CD4-positive, alpha-beta memory T cell (primary cell): ENCODE measurements at places on chromosomes 7 and 10. TPM values are rescaled to one million over a fixed set of nuclear protein-coding genes. Genes with fewer than 3 reads are reported as not detected.
A peak's percentile ranks its signal among the peaks of the same experiment; 100 is the strongest.

- peak overlapping the region; percentile 27 for H3K27ac ChIP-seq
- H3K27me3 ChIP-seq = no peaks in the 10 kb centered on the region
- peaks cover 22% of the 10 kb centered on the region for H3K36me3 ChIP-seq
Observed at GRCh38 chr10:32937911-32938424, 20.1 kb downstream of the ITGB1 start.

DNA sequence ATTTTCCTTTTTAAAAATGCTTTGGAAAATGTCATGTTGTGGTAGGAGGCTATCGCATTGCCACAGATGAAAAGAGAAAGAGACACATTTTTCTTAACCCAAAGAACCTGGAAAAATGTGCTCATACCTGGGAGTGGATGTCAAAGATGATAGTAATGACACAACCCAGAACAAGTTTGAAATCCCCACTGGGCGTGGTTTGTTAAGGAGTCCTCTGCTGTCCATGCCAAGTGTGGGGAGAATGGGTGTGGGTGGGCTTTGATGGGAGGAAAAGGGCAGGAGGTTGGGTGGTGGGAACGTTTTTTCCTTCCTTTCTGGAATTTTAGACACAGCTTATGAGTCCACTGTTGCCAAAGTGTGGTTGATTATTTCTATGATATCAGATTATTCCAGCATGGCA, 10.9 kb downstream of the OPTN start:
- peaks cover 47% of the 10 kb centered on the region for H3K36me3 ChIP-seq
- no peak overlapping the region for H3K4me3 ChIP-seq
- no peaks in the 10 kb centered on the region for H3K27me3 ChIP-seq
- peaks cover 56% of the 10 kb centered on the region for H3K4me1 ChIP-seq
- H3K27ac ChIP-seq = no peak overlapping the region

DNA sequence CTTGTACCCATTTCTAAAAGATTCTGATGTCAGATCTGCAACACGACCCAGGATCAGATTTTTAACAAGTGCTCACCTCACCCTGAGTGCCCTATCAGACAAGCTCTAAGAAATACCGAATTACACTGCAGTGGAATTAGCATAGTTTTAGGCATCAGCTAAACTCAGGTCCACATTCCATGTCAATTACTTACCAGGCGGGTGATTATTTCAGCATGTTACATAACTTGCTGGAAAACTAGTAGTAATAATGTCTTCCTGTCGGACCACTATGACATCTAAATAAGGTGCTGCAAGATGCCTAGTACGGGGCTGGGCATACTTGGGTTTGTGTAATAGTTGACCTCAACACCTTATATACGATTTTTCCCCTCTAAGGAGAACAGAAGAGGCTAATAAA, 21.0 kb downstream of the TRIL start:
- no peak for DNase-seq
- no peak overlapping the region for H3K27ac ChIP-seq
- H3K4me1 ChIP-seq = no peaks in the 10 kb centered on the region
- no peaks in the 10 kb centered on the region for H3K27me3 ChIP-seq

The FAM107B gene
- total RNA-seq = 202 TPM

DNA sequence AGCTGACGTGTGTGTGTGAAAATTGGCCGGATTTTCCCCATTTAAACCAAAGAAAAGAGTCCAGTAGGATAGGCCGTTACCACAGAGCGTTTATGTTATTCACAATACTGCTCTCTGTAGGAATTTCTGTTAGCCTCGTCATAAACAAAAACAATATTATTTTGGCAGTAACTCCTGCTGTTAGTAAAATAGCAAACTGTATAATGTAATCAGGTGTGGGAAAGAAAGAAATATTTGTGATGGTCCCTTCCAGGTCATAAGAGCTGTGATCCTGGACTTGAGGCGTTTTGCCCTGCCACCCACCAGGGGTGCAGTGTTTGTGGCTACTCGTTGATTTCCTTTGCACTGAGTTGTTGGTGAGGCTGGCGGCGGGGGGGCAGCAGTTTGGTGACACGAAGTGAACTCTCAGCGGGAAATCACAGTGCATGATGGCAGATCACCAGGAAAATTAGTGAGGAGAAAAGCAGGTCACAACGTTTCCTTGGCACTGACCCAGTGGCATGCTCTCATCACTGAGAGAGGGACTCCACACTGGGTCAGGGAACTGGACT, 2.8 kb downstream of the EEPD1 start:
- no peak for DNase-seq
- no peak overlapping the region for H3K4me3 ChIP-seq
- H3K4me1 ChIP-seq = peaks cover 44% of the 10 kb centered on the region
- no peaks in the 10 kb centered on the region for H3K36me3 ChIP-seq
- no peaks in the 10 kb centered on the region for H3K27me3 ChIP-seq
- H3K27ac ChIP-seq = no peak overlapping the region

The C10orf62 gene
- total RNA-seq = not detected

GRCh38 chr10:101712997-101713396, 18.0 kb upstream of the FBXW4 start:
- no peak for DNase-seq
- H3K27me3 ChIP-seq = no peaks in the 10 kb centered on the region
- H3K27ac ChIP-seq = no peak overlapping the region

DNA sequence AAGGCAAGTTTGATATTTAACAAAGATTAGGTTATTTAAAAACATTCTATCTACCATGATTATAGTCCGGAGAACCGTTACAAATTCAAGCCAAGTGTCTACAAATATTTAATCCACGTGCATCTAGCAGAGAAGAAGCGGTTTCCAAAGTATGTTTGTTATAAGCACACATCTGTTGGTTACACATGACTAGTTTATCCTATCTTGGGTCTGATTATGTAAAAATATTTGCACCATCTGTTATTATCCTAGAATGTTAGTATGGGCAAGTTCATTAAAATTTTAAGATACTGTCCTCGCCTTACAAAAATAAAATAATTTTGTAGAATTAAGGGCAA, 289.2 kb upstream of the VSTM2A start:
- no peak overlapping the region for H3K27ac ChIP-seq
- H3K4me1 ChIP-seq = no peaks in the 10 kb centered on the region
- no peak overlapping the region for H3K4me3 ChIP-seq
- H3K36me3 ChIP-seq = no peaks in the 10 kb centered on the region

The GFRA1 gene
- total RNA-seq = not detected

The GTF2IRD1 gene
- total RNA-seq = 8.6 TPM

DNA sequence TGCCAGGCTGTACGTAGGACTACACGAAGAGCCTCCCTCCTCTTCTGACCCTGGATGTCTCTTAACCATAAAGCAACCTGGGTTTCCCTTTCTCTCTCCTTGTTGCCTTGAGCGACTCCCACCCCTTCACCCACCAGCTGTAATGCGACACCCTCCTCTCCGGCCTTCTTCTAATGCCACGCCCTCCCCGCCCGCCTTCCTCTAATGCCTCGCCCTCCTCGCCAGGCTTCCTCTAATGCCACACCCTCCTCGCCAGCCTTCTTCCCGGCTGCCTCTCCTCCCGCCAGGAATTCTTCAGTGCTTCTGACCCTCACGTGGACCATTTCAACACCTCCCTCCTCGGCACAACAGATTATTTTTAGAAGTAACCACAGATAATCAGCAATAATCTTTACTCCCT, 348.5 kb upstream of the SHH start:
- no peak overlapping the region for H3K27ac ChIP-seq
- no peak overlapping the region for H3K4me3 ChIP-seq
- H3K36me3 ChIP-seq = no peaks in the 10 kb centered on the region
- no peak for DNase-seq
- no peaks in the 10 kb centered on the region for H3K4me1 ChIP-seq

DNA sequence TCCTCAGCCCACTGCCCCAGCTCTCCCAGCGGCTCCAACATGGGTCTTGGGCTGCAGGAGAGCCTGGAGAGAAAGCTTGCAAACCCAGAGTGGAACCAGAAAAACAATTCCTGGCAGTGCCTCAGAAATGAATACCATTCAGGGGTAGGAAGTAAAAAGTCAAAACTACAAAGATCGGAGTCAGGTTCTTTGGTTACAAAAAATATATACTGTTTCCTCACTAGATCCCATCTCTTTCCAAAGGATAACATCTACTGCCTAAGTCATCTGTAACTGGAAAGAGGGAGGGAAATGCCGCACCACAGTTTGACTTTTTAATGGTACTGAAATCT, 14.9 kb downstream of the CREB3L2 start:
- no peak overlapping the region for H3K4me3 ChIP-seq
- H3K27ac ChIP-seq = no peak overlapping the region
- H3K36me3 ChIP-seq = no peaks in the 10 kb centered on the region
- DNase-seq = no peak

The SCIN gene
- total RNA-seq = 0.20 TPM

The PARD3 gene
- not detected for total RNA-seq

- H3K36me3 ChIP-seq = no peaks in the 10 kb centered on the region
- no peaks in the 10 kb centered on the region for H3K27me3 ChIP-seq
- H3K4me1 ChIP-seq = peaks cover 13% of the 10 kb centered on the region
- DNase-seq = no peak
- no peak overlapping the region for H3K4me3 ChIP-seq
- no peak overlapping the region for H3K27ac ChIP-seq
Observed at GRCh38 chr7:140402178-140402835, 1.6 kb upstream of the RAB19 start.
